Aorta (tissue), 5 donors: ENCODE measurements at places on chromosomes 4 and X. TPM values are rescaled to one million over a fixed set of nuclear protein-coding genes. Genes with fewer than 3 reads are reported as not detected.

- DNase-seq = no peak
- no peak overlapping the region for H3K4me3 ChIP-seq
- no peaks in the 10 kb centered on the region for H3K27me3 ChIP-seq
- peak overlapping the region; percentile 89 for H3K27ac ChIP-seq
- no peaks in the 10 kb centered on the region for H3K4me1 ChIP-seq
- H3K36me3 ChIP-seq = no peaks in the 10 kb centered on the region
These were observed 475.5 kb upstream of the FGF16 start for GRCh38 chrX:76971393-76972376.

GRCh38 chr4:128803783-128804182 is 5.7 kb upstream of the JADE1 start:
- H3K27me3 ChIP-seq = no peaks in the 10 kb centered on the region
- H3K36me3 ChIP-seq = no peaks in the 10 kb centered on the region
- no peak for DNase-seq
- no peak overlapping the region for H3K27ac ChIP-seq

TRAM1L1 gene
- 1.0 TPM for total RNA-seq

DNA sequence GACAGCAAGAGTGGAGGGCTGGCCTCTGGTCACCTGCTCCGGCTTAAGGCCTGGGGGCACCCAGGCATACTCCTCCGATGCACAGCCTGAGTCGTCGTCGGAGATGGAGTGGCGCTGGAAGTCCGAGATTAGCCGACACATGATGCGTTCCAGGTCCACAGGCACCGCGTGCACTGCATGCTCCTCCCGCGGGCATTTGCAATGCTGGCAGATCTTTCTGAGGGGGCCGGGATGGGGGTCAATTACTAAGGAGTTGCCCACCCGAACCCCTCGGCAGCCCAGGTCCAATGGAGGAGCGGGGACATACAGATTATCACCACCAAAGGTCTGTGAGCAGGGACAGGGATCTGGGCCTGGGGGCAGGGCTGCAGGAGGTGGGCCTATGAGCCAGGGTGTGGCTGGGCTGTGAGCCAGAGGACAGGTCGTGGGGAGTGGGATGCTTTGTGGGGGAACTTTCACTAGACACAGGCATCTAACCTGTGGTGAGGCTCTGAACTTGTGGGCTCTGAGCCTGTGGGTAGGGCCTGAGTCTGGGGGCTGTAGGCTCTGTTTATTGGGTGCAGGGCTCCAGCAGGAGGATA is 2.4 kb downstream of the PRICKLE3 start:
- no peaks in the 10 kb centered on the region for H3K4me1 ChIP-seq
- H3K4me3 ChIP-seq = no peak overlapping the region
- no peak overlapping the region for H3K27ac ChIP-seq

GRCh38 chr4:13193662-13194061 is 290.5 kb downstream of the RAB28 start:
- no peak overlapping the region for H3K27ac ChIP-seq
- H3K4me1 ChIP-seq = no peaks in the 10 kb centered on the region
- no peaks in the 10 kb centered on the region for H3K27me3 ChIP-seq
- H3K36me3 ChIP-seq = no peaks in the 10 kb centered on the region
- DNase-seq = no peak

L1CAM gene
- 11.6 TPM for total RNA-seq

- H3K27ac ChIP-seq = no peak overlapping the region
- no peaks in the 10 kb centered on the region for H3K36me3 ChIP-seq
- H3K4me1 ChIP-seq = no peaks in the 10 kb centered on the region
- no peak for DNase-seq
- no peaks in the 10 kb centered on the region for H3K27me3 ChIP-seq
- H3K4me3 ChIP-seq = no peak overlapping the region
These were observed 436.2 kb downstream of the FAT4 start for GRCh38 chr4:125750828-125751466.

TRMT44 gene
- 23.1 TPM for total RNA-seq

GRCh38 chrX:38805432-38806389 is 4.5 kb downstream of the MID1IP1 start:
- H3K4me3 ChIP-seq = peak overlapping the region; percentile 27
- H3K36me3 ChIP-seq = no peaks in the 10 kb centered on the region
- peak; percentile 87 for DNase-seq
- peak overlapping the region; percentile 87 for H3K27ac ChIP-seq

DNA sequence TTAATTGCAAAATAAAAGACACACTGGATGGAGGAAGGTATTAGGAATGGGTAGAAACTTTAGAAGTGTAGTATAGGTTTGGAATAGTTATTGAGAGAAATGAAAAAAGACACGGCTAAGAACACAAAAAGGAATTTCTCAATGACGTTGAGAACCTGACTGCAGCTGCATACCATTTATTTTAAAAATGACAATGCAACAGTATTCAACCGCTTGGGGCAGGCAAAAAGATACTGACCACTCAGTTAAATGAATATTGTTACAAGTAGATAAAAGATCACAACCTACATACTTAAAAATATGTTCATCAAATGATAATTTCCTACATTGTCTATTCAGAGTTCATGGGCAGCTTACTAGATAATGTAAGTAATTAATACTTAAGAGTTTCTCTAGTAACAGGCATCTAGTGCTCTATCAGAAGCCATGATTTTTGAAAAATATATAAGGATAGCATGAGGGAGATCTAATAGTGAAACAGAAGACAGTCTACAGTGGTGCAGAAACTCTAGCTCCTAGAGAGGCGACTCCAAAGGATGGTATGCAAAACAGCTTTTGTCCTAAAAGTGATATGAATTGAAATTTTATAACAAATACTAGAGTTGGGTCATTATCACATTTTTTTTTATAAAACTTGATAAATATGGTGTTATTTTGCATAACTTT is 216.2 kb upstream of the VEGFC start:
- no peaks in the 10 kb centered on the region for H3K27me3 ChIP-seq
- H3K4me1 ChIP-seq = no peaks in the 10 kb centered on the region
- no peak overlapping the region for H3K4me3 ChIP-seq
- H3K27ac ChIP-seq = no peak overlapping the region

C4orf36 gene
- 1.2 TPM for total RNA-seq

DNA sequence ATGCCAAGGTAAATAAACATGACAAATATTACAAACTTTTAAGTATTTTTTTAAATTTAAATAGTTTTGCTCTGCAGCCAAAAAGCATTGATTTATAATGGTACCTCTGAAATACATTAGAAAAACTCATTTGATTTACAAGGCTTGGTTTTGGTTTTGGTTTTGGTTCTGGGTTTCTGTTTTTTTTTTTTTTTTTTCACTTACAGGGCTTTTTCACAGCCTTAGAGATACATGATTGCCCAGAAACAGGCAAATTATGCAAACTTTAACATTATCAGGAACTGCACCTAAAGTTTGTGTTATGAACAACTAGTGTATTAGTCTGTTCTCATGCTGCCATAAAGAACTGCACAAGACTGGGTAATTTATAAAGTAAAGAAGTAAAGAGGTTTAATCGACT is 196.4 kb upstream of the DDX53 start:
- no peak overlapping the region for H3K27ac ChIP-seq
- no peak overlapping the region for H3K4me3 ChIP-seq
- H3K36me3 ChIP-seq = no peaks in the 10 kb centered on the region
- no peak for DNase-seq
- H3K4me1 ChIP-seq = no peaks in the 10 kb centered on the region
- H3K27me3 ChIP-seq = no peaks in the 10 kb centered on the region

GRCh38 chr4:82652062-82652461 is 90.3 kb upstream of the TMEM150C start:
- no peaks in the 10 kb centered on the region for H3K4me1 ChIP-seq
- H3K4me3 ChIP-seq = no peak overlapping the region
- H3K27ac ChIP-seq = no peak overlapping the region
- no peaks in the 10 kb centered on the region for H3K27me3 ChIP-seq

DNA sequence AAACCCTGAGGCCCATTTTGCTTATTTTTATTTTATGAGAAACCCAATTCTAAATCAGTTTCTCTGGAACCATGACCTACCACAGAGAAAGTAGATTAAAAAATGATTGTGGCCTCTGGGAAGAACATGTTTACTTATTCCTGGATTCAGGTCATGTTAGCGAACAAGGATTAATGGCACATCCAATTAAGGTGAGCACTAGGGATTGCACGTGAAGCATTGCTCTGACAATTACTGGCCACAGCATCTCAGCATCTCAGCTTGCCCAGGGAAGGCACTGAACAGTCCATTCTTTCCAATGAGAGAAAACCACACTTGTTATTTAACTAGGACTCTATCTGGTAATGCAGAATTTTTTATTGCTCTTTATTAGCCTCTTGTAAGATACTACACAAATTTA is 119.8 kb downstream of the ZNF330 start:
- H3K4me3 ChIP-seq = no peak overlapping the region
- no peak overlapping the region for H3K27ac ChIP-seq
- peaks cover 2% of the 10 kb centered on the region for H3K4me1 ChIP-seq
- H3K27me3 ChIP-seq = no peaks in the 10 kb centered on the region

- peak within 1 kb of the TSS; percentile 9 for H3K4me3 ChIP-seq
- H3K36me3 ChIP-seq = no peaks in the 10 kb centered on the region
- no peaks in the 10 kb centered on the region for H3K4me1 ChIP-seq
- DNase-seq = peak; percentile 55
- no peak within 1 kb of the TSS for H3K27ac ChIP-seq
These were observed at the start of gene EPHA5 for GRCh38 chr4:65670331-65671031. Gene EPHA5, minus strand, starts transcription at chr4:65670489. Its CDS starts 747 bp downstream, at chr4:65669742.

- no peak for DNase-seq
- H3K27ac ChIP-seq = no peak overlapping the region
- no peaks in the 10 kb centered on the region for H3K27me3 ChIP-seq
- H3K4me3 ChIP-seq = no peak overlapping the region
These were observed 103.9 kb downstream of the DCAF12L1 start for GRCh38 chrX:126448681-126449080.

- no peak overlapping the region for H3K4me3 ChIP-seq
- H3K4me1 ChIP-seq = no peaks in the 10 kb centered on the region
These were observed 1.8 kb downstream of the PPP1R2C start for GRCh38 chrX:42776195-42776594.

DNA sequence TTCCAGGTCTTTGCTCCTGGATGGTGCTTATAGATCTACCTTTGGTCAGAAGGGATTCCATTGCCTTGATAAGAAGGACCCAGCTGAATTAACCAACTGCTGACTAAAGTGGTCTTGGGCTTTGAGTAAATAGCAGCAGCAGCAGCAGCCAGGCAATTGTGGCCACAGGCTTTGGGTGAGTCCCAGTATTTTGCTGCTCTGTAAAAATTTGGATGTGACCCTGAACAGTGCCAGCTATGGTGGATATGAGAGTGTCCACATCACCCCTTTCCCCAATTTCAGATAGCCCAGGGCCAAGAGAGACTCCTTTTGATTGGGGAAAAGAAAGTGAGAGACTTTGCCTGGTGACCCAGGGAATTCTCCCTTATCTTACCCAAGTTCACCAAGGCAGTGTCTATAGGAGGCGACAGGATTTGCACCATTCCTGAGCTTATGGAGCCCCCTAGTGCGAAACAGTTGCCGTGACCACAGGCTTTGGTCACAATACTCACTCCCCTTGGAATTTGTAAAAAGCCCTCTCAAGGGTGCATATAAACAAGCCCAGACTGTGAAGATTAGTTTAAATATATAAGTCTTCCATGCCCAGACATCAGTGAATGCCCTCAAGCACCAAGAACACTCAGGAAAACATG is 518.0 kb downstream of the TMA16 start:
- H3K36me3 ChIP-seq = no peaks in the 10 kb centered on the region
- no peak for DNase-seq
- H3K4me1 ChIP-seq = no peaks in the 10 kb centered on the region

- H3K4me3 ChIP-seq = no peak overlapping the region
- no peaks in the 10 kb centered on the region for H3K27me3 ChIP-seq
- DNase-seq = no peak
- no peak overlapping the region for H3K27ac ChIP-seq
These were observed 298.5 kb downstream of the KCTD8 start for GRCh38 chr4:44150091-44150576.

PNMA6A gene
- 2.3 TPM for total RNA-seq

DNA sequence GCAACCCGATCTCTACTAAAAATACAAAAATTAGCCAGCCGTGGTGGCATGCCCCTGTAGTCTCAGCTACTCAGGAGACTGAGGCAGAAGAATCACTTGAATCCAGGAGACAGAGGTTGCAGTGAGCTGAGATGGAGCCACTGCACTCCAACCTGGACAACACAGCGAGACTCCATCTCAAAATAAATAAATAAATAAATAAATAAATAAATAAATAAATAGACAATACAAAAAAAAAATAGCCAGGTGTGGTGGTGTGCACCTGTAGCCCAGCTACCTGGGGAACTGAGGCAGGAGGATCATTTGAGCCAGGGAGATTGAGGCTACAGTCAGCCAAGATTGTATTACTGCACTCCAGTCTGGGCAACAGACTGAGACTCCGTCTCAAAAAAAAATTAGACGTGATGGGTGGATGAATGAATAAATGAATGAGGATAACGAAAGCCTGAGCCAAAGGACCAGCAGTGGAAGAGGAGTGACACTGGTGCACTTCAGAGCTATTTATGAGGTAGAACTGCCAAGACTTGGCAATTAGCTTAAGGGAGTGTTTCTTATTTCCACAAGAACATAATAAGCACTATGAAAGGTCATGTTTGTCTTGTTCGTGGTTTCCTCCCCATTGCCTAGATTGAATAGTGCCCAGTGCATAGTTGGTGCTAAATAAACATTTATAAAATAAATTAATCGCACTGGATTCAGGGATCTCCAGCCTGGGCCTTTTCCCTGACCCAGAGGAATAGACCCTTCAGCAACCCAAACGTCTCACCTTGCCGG is 232.2 kb downstream of the IDS start:
- no peak overlapping the region for H3K4me3 ChIP-seq
- H3K36me3 ChIP-seq = no peaks in the 10 kb centered on the region
- DNase-seq = no peak
- H3K27me3 ChIP-seq = no peaks in the 10 kb centered on the region
- H3K4me1 ChIP-seq = no peaks in the 10 kb centered on the region

- no peaks in the 10 kb centered on the region for H3K27me3 ChIP-seq
- peaks cover 2% of the 10 kb centered on the region for H3K4me1 ChIP-seq
- no peak for DNase-seq
- no peaks in the 10 kb centered on the region for H3K36me3 ChIP-seq
- H3K27ac ChIP-seq = peak overlapping the region; percentile 7
These were observed 14.0 kb upstream of the KIAA0232 start for GRCh38 chr4:6768539-6768905.

DNA sequence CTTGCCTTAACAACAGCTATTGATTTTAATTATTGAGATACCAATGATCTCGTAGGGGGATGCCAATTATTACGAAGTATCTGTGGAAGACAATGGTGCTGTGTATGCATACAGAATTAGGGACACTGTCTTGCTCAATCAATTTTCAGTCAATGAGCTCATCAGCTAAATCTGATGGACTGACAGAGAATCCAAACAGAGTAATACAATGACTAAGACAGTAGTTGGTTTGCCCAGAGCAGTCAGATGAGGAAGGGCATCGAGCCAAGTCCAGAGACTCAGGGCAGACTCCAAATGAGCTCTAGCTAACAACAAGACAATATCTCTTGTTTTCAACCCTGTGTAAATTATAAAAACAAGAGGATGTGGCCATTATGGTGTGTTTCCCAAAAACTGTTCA is 14.7 kb upstream of the GSX2 start:
- peaks cover 2% of the 10 kb centered on the region for H3K4me1 ChIP-seq
- H3K36me3 ChIP-seq = no peaks in the 10 kb centered on the region
- H3K27me3 ChIP-seq = no peaks in the 10 kb centered on the region
- H3K4me3 ChIP-seq = no peak overlapping the region
- no peak overlapping the region for H3K27ac ChIP-seq
- DNase-seq = no peak

GRCh38 chrX:154125391-154126040 is 18.5 kb upstream of the OPN1LW start:
- H3K27ac ChIP-seq = no peak overlapping the region
- DNase-seq = no peak
- H3K36me3 ChIP-seq = no peaks in the 10 kb centered on the region
